MCF 10A (cell line): ENCODE measurements at places on chromosomes 6 and 20.

DNA sequence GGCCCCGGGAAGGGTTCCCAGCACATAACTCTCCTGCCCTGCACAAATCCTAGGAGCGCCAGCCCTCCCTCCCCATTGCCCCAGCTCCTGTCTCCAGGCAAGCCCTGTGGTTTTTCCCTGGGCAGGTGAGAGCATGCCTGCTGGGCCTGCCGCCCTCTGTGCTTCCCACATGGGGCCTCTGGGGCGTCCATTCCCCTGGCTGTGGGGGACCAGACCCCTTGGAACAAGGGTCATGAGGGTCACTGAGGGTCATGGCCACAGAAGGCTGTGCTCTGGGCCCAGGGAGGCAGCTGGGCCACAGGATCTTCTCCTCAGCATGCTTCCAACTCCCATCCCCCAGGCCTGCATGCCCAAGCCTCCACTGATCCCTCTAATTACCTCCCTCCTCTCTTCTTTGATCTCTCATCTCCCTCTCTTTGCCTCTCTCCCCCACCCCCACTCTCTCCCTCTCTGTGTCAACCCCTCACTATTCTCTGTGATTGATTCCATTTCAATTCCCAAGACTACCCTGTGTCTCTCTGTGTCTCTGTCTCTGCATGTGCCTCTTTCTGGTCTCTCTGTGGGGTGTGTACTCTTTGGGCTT is 6.1 kb downstream of the MDFI start:
- peak; percentile 49 for DNase-seq

GRCh38 chr20:16191496-16191895 is 381.8 kb downstream of the KIF16B start:
- DNase-seq, result no peak

GRCh38 chr6:41209547-41210320 is 8.8 kb upstream of the TREML2 start:
- no peak for DNase-seq

DNA sequence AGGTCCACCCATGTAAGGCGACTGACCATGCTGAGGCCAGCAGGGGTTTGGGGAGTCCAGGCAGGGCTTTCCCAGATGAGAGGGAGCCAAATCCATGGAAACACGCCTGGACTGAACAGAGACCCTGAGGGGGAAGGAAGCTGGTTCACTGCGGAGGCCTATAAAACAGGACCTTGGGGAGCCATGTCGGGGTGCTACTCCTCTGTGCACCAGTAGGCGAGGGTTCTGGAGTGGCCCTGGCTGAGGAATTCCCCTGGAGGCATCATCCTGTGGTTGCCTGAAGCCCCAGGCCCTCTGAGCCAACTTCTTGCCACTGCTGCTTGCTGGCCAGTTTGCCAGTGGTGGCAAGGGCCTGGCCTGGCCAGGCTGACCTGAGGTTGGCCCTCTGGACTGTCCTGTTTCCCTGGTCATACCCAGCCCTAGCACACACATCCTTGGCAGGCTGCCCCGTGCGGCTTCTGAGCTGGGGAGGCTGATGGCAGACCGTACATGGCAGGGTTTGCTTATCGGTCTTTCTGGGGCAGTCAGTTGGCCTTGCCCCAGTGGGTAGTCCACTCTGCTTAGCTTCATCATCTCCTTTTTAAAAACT is 2.2 kb upstream of the LRRN4 start:
- no peak for DNase-seq

- DNase-seq, result no peak
These were observed 76.9 kb downstream of the GMDS start for GRCh38 chr6:2168480-2168879.

DNA sequence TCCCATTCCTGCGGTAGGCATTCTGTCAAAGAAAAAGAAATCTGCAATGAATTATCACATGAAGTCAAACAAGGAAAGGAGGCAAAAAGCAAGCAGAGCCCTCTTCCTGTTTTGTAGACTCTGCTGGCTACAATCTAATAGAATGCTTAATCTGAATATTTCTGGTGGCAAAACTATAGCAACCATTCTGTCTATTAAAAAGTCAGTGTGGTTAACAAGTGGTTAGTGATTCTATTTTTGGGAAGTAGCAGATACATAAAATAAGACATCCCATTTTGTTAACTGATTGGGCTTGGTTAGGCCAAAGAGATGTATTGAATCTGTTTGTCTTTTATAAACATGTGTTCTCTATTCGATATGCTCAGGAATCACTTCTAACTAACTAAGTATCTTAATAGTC is 442.3 kb downstream of the CDC5L start:
- no peak for DNase-seq

DNA sequence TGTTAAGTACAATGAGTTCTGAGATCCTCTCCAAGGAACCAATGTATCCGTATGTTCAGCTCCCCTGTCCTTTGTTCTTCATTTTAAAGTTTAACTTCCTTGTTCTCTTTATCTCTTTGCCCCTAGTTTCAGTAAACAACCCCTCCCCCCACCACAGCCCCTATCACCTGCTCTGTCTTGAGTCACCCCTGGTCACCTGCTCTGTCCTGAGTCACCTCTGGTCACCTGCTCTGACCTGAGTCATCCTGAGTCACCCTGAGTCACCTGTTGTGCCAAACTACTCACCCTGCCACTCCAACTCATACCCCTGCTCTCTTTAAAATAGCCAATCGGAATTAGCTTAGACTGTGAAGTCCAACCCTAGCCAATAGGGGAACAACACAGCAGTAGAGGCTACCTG is 288.7 kb upstream of the CDYL start:
- DNase-seq, result peak; percentile 39

DNA sequence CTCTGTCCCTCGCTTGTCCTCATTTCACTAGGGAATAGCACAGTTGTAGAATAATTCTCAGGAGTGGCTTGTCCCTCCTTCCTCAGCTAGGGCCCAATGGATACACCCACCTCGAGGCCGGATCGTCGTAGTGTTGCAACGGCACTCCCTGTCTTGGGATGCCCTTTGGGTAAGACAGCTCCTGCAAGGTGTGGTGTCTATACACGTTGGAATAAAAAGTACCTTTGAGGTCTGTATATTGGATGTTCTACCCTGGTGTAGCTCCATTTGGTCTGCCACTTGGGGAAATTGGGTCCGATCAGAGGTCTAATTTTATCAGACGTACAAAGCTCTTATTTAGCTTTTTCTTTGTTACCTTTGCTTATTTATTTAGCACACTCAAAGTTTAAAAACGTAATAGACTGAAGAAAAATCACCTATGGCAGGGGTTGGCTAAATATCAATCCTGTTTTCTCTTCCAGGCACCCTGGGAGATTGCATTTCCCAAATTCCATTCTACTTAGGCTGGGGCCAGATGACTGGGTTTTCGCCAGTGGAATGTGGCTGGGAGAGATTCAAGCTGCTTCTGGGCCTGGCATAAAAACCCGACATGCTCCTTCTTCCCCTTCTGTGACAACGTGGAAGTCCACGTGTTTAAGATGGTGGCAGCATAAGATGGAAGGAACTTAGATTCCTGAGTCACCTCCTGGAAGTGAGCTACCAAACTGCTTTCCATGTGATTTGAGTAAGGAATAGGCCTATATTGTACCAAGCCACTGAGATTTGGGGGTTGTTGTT is 82.3 kb upstream of the CD83 start:
- no peak for DNase-seq

GRCh38 chr6:135084916-135085269 is 30.3 kb upstream of the HBS1L start:
- DNase-seq, result no peak
